ENCODE measurements at places on chromosomes 2 and 18.

DNA sequence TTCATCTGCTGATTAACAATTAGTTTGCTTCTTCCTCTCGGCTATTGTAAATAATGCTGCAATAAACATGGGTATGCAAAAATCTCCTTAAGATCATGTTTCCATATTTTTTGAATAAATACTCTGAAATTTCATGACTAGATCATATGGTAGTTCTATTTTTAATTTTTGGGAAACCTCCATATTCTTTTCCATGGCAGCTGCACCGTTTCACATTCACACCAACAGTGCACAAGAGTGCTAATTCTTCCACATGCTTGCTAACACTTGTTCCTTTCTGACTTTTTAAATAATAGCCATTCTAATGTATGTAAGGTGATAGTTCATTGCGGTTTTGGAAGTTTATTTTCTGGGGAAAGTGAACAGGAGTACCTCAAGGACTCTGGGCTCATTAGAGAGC lies 52.6 kb upstream of the TACR1 start:
- DNase-seq = no peak

GRCh38 chr2:42249887-42250286 lies 80.7 kb downstream of the EML4 start:
- DNase-seq = no peak

DNA sequence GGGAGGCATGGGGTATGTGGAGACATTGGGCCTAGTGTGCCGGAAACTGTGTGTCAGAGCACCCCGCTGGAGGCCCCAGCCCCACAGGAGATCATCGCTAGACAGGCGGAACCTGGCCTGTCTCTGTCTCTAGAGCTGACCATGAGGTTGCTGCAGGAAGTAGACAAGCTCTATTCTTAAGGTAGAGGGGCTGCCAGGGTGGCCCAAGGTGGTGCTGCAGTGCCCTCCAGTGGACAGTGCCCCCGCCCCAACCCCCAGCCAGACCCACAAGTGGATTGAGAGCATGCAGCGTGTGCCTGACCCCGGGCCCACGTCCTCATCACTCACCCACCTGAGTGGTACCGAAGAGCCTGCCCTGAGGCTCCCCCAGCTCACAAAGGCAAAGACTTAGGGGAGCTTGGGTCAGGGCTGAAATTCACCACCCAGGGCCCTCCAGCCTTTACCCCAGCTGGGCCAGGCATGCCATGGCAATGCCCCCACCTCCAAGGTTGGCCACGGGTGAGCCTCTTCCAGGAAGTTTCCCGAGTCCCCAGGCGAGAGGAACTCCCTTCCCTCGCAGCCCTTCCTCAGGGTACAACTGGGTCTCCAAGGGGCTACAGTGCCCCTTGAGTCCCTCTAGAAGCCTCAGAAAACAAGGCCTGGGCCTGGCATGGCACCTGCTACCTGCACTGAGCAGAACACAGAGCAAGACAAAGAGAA lies 155.0 kb downstream of the TTC32 start:
- DNase-seq = no peak

- no peak for DNase-seq
These were observed 22.4 kb upstream of the NAGK start for GRCh38 chr2:71045865-71046548.

DNA sequence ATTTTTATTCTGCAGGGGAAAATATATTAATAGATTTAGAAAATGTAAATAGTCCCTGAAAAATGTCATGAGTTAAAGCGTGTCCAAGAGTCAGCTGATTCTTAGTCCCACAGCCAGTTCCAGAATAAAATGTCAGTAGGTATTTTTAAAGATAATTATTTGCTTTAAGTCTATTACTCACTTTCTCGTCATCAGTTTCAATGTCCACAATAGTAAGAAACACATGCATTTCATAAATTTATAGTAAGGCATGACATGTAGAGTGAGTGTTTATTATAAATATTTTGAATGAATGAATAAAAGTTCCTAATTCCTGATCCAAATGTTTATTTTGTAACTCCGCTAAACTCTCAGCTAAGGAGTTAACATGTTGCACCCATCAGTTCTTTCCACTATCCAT lies 1044.0 kb upstream of the PIK3C3 start:
- no peak for DNase-seq

DNA sequence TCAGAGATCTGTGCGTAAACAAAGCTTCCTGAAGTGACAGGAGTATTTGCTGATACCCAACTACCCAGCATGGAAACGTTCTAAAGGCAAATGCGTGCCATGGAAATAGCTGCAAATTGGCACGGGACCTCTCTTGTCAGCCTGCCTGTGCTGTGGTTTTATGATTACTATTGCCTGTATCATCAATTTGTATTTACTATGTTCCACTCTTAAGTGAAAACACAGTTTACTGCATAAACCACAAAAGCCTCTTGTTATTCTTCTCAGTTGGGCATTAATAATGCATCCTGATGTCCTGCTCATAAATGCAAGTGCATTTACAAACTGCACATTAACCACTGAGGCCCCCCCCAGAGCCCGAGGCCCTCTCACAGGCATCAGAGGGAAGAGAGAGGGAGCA lies 196.6 kb upstream of the SLC35G4 start:
- no peak for DNase-seq

DNA sequence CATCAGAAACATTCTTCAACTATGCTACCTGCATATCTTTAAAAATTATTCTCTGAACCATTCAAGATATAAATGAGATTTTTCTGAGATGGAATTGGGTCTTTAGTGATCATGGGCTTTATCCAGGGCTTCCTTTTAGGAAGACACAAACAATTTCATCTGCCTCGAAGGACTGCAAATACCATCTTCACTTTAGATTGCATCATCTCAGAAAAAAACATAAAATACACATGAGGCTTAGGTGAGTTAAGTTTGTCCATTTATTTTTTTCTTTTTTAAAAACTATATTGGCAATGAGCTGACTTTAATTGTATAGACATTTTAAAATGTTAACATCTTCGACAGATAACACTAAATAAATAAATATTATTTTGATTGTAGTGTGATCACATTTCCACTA lies 20.1 kb downstream of the TTN start:
- DNase-seq = no peak

DNA sequence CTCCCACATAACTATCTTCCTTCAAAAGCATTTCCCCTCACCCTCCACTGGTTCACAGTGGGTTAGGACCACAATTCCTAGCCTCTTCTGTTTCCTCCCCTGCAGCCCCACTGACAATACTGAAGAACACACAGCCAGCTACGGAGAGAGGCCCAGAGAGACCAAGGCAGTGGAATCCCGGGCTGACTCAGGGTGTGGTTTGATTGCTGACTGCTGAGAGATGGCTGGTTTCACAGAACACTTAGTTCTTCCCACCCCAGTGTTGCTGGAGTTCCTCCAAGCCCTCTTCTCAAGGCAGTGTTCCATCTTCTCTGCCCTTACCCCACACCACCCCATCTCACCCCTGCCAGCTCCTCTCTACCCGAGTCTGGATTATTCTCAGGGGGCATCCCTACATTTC lies 43.3 kb upstream of the ZFP36L2 start:
- DNase-seq = no peak

GRCh38 chr18:46877329-46877987 lies 39.8 kb downstream of the PIAS2 start:
- no peak for DNase-seq

DNA sequence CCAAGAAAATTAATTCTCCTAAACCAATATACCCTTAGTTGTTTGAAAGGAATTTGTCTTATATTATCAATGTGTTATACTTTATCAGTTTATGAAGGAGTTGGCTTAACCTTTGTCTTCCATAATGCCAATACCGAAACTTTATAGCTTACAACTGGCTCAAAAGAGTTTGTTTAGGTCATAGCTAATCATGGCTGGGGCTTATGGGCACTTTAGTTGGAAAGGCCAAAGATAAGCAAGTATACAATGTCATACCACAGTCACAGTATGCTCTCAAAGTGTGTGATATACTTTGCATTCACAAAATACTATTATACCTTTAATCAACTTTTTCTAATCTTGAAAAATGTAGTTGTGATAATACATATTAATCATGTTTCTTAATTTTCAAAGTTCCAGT lies 2.3 kb downstream of the KLHL41 start:
- DNase-seq = no peak

DNA sequence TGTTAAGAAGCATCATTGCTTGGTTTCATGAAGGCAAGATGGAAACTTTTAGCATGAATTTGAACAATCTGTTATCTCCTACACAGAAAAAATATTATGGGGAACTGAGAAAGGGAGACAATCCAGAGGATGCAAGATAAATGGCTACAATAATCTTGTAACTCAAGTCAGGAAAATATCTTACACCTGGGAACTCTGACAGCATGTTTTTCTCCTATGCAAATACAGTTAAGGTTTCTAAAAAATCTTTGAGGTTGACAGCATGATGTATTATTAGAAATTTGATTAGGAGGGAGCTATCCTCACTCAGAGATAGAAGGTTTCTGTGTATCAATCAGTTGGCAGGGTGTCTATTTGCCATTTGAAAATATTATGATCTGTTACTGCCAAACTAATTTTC lies 75.6 kb downstream of the GPD2 start:
- DNase-seq = no peak

DNA sequence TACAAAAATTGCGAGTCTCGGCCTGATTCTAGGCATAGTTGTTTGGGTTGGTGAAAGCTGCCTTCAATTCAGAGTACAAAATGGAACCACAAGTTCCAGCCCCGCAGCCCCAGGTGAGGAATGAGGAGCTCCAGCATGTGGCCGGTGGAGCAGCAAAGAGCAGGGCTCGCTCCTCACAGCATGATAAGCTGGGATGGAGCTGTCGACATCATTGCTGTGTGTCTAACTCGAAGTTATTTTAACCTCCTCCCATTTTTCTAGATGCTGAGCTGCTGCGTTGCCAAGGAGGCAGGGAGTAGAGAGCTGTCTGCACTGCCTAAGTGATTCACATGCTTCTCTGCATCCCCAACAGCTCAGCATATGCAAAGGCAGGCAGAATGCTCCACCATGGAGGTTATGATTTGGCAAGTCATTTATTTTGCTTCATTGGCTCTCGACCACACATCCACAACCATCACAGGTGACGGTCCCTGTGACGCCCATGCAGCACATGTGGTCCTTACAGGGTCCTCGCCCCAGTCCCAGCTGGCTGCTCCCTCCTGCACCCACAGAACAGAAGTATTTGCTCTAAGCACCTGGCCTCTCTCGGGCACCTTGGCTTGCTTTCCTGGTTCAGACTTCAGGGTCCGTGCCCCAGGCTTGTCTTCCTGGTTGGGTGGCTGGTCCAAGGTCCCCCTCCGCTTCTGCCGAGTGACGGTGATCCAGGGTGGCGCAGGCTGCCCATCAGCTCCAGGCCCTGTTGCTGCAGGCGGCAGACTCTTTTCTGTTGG lies 66.0 kb upstream of the MGAT4A start:
- no peak for DNase-seq
